Kidney capillary endothelial cell (primary cell): ENCODE measurements at places on chromosomes 16 and 17.

GRCh38 chr16:81582655-81583441 is 138.2 kb downstream of the CMIP start:
- no peak for DNase-seq

GRCh38 chr17:43787728-43788127 is 7.5 kb downstream of the CFAP97D1 start:
- DNase-seq = no peak

DNA sequence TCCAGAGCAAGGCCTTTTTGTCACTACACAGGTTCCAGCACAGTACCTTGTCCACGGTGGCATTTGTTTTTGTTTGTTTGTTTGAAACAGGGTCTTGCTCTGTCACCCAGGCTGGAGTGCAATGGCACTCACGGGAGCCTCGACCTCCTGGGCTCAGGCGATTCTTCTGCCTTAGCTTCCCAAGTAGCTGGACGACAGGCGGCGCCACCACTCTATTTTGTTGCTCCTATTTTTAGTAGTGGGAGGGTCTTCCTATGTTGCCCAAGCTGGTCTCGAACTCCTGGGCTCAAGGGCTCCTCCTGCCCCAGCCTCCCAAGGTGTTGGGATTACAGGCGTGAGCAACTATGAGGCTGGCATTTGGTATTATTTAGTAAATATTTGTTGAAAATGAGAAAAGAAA is 10.3 kb downstream of the MRC2 start:
- no peak for DNase-seq

GRCh38 chr17:76032780-76033108 is 5.6 kb upstream of the EVPL start:
- DNase-seq = no peak

GRCh38 chr17:75820094-75821080 is 23.8 kb downstream of the UNC13D start:
- DNase-seq = no peak

DNA sequence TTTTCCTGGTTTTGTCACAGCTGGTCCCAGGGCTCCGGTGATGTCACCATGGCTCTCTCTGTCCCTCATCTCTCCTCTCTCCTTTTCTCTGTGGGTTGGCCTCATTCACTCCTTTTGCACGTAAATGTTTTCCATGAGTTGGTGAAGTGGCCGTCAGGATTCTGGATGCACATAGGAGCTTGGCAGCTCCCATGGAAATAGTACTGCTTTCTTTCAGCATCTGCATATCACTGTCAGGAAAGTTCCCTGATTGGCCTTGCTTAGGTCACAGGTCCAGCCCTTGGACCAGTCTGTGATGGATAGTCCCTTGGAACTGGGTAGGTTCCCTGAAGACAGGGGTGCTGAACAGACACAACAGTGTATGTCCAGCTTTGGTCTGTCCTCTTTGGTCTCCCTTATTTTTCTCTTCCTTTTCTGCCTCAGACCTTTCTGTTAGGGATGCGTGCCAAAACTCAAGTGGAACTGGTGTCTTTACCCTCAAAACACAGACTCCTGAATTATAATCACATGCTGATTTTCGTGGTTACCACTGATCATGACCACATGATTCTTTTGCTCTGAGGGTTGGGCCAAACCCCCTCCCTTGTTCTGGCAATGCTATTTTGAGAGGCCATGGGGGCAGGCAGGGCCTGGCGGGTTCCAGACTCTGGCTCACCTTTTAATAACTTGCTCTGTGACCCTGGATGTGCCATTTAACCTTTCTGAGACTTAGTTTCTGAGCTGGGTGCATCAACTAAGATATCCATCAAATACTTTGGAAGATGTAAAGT is 99.0 kb downstream of the MSI2 start:
- no peak for DNase-seq

GRCh38 chr16:2776500-2777139 is 460 bp downstream of the ELOB start:
- DNase-seq = no peak

DNA sequence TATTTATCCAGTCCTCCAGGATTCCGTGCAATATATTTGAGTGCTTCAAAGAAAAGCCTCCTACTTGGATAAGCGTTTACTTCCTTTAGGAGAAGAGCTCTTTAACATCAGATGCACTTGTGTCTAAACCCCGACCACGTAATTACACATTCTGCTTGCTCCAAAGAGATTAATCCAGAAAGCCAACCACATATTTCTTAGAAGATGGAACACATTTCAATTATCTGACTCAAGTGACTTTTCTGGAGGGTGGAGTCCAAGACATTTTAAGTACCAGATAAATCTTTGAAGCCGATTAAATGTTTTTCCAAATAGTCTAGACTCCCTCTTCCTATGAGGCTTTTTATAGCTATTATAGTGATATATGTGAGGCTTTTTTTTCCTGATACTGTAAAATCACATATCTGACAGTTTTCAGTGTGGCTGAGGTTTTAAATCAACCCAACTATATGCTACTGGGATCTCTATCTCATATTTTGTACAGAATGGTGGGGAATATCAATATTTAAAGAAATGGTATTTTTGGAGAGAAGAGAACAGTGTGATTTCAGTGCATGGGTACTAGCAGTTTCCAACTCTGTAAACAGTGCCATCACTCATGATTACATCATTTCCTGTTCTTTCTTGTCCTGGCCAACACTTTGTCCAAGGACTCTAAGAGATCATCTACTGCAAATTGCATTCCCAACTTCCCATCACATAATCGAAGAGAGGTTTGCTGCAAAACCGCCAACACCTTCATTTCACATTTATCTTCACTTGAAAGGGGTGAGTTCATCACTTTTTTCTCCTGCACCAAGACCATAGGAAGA is 192.4 kb upstream of the HSBP1 start:
- DNase-seq = peak; percentile 18

DNA sequence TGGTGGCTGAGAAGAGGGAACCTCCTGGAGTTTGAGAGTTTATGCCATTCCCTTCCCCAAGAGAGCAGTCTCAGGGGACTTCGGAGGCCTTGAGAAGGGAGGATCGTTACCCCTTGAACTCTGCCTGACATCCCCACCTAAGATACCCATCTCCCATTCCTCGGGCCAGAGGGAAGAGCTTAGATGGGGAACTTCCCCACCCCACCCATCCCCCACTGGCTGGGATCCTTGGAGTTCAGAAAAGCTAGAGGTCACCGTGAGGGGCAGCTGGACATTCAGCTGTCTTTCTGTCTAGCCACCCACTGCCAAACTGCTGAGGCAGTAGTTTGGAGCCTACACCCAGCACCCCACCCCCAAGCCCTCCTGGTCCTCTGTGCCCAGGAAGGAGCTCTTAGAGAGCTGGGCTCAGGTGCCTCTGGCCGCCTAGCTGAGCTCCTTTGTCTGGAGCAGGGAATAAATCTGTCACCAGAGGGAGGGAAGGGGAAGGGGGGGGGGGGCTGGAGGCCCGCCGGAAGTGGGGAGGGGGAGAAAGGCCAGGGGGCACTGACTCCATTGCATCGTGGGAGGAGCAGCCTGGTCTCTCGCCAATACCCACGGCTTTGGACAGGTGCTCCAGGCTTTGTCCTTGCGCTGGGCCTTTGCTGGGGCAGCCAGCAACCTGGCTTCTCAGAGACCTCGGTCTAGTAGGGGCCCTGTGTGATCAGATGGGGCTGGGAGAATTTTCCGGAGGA is 1.0 kb downstream of the HSD11B2 start:
- DNase-seq = no peak

- DNase-seq = peak; percentile 44
These were observed 500 bp downstream of the MAF start for GRCh38 chr16:79599837-79600637.

DNA sequence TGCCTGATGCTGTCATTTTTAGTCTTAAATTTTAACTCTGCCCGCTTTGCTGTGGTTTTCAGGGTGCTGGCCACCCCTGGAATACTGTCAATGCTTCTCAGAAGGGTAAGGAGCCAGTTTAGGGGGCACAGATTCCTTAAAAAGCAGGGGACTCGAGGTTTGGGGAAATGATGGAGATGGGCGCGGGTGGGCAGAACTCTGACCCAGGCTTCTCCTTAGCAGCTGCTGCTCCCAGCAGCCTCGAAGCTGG is 23.7 kb downstream of the STAT5A start:
- DNase-seq = no peak

- no peak for DNase-seq
These were observed 13.1 kb downstream of the SKA2 start for GRCh38 chr17:59141860-59142259.

- no peak for DNase-seq
These were observed 377.2 kb downstream of the WWOX start for GRCh38 chr16:78476615-78477014.

DNA sequence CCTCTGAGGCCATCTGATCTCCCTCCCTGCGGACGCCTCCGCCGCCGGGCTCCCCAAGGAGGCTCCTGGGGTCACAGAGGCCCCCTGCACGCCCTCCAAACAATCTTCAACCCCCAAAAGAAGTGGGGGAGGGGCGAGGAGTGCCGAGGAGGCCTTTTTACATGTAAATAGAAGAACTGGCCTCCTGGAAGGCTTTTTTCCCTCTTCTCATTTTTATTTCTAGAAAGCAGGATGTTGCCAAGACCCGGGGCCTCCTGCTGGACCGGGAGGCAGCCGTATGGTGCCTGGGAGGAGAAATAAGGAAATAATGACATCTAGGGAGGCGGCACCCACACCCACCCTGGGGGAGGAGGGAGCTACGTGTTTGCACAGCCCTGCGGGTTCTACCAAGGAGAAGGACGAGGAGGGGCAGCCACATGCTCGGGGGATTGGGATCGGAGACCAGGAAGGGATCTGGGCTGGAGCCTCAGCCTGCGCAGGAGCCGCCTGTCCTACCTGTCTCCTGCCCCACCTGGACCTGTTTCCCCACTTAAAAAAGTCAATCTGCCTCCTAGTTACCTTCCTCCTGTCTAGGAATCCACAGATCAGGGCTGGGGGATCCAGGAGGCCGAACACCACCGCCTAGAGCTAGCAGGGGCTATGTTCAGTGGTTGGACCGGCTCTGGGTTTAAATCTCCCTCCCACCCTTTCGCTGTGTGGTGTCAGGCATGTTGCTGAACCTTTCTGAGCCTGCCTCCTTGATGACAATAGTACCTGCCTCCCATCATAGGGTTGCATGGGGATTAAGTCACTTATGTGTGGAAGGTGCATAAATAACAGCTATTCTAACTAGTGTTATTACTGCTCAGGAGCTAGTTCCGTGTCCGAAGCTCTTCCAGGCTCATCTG is 175.7 kb upstream of the GSE1 start:
- no peak for DNase-seq

GRCh38 chr17:43891851-43892646 is 15.3 kb downstream of the MPP2 start:
- no peak for DNase-seq

- DNase-seq = peak; percentile 30
These were observed 105.1 kb downstream of the CHD9 start for GRCh38 chr16:53159781-53160436.

GRCh38 chr16:6193718-6194117 is 1096.1 kb upstream of the EEF2KMT start:
- no peak for DNase-seq

- no peak for DNase-seq
These were observed 72.0 kb upstream of the MAF start for GRCh38 chr16:79672524-79672923.

DNA sequence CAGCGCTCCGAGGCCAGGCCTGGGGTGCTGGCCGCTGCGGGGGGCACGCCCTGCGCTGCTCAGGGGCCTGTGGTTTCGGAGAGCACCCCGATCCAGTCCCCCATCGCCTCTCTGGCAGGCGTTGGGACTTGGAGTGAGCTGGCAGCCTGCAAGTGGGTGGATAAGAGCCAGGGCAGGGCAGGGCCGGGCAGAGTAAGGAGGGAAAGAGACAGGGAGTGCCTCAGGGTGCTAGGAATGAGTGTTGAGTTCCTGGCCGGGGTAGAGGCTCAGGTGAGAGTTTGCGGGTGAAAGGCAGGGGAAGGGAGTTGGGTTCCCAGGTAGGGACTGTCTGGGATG is 1.3 kb downstream of the CDH13 start:
- DNase-seq = no peak

- DNase-seq = no peak
These were observed 7.7 kb downstream of the ZNF207 start for GRCh38 chr17:32357615-32358014.

- no peak for DNase-seq
These were observed 190.4 kb downstream of the USP22 start for GRCh38 chr17:20852239-20852989.

GRCh38 chr16:75293772-75294171 is 42.3 kb upstream of the BCAR1 start:
- DNase-seq = no peak

- DNase-seq = no peak
These were observed 207.7 kb downstream of the LAT start for GRCh38 chr16:29192329-29193247.

DNA sequence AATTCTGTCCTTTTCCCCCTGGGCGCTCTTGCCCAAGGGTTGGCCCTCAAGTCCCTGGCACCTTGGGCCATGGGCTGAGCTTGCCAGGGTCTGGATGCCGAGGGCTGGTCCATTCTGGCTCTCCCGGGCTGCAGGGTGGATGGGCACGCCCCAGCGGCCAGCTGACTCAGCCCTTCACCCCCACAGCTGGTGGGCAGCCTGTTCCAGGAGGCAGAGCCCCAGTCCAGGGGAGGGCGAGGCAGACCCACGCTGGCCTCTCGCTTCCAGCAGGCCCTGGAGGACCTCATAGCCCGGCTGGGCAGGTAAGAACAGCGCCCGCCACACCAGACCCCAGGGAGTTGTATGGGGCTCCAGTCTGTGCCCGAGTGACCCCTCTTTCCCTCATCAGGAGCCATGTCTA is 15.0 kb downstream of the MYO15B start:
- no peak for DNase-seq

DNA sequence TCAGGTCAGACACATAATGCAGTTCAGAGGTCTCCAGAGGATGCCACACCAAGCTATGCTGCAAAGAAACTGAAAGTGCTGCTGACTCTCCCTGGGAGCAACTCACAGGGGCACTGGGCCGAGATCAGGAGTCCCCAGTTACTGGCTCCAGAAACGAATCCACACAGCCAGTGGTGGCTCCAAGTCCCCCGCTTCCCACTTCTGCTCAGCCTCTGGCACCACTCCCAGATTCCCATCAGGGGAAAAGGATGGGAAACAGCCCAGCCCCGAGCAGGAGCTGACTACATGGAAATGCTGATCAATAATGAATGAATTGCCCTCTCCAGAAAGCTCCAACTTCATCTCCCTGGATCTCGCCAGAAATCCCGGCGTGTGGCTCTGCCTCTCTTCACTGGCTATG is 62.3 kb upstream of the CDH5 start:
- no peak for DNase-seq

DNA sequence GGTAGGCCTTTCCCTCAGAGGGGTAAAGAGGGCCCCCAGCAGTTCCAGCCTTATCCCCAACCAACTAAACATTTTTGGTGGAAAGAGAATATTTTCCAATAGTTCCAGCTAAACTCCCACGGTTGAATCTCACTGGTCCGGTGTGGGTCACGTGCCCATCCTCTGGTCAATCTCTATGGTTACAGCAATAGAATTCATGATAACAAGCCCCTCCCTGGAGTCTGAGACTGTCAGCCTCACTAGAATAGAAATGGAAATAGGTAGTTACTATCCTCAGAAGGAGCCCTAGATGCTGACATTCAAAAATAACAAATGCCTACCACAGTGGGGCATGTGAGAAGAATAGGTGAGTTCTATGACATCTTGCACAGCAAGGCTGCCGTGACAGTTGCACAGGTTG is 37.5 kb upstream of the LITAF start:
- DNase-seq = no peak
